Heart right ventricle (tissue), 16 donors: ENCODE measurements at places on chromosomes 3 and 15. TPM values are rescaled to one million over a fixed set of nuclear protein-coding genes. Genes with fewer than 3 reads are reported as not detected.

Gene CMTM8
- total RNA-seq: 2.5 TPM

Gene FGD5
- total RNA-seq: 17.4 TPM

Gene CEP19
- total RNA-seq: 0.80 TPM

Gene RBMS3
- total RNA-seq: 33.8 TPM

Gene TNIK
- 42.5 TPM for total RNA-seq

Gene MRPL3
- total RNA-seq: 51.1 TPM

Gene EXOSC7
- total RNA-seq: 32.6 TPM

Gene CLDN18
- not detected for total RNA-seq

Gene GLDN
- 13.9 TPM for total RNA-seq

Gene GOLGA6L7
- not detected for total RNA-seq

Gene TTLL13
- not detected for total RNA-seq

Gene CHST13
- 0.34 TPM for total RNA-seq

Gene ONECUT1
- 0.20 TPM for total RNA-seq

Gene NMB
- 2.0 TPM for total RNA-seq
